ENCODE measurements at places on chromosomes 5 and 9. TPM values are rescaled to one million over a fixed set of nuclear protein-coding genes. Genes with fewer than 3 reads are reported as not detected.

The NR4A3 gene
- 4.3 TPM for total RNA-seq

The SLC6A19 gene
- 33.0 TPM for total RNA-seq

The SLC36A3 gene
- total RNA-seq = not detected

The PCDHAC2 gene
- 5.8 TPM for total RNA-seq

The PRXL2C gene
- 11.6 TPM for total RNA-seq

The ANKRD18B gene
- total RNA-seq = 1.6 TPM

The BASP1 gene
- 47.3 TPM for total RNA-seq
